Midbrain (tissue), 1 donor: ENCODE measurements at places on chromosomes 3 and 15.

- peak; percentile 81 for DNase-seq
Measured at GRCh38 chr15:35545824-35546510, at the start of gene DPH6. Gene DPH6, minus strand, starts transcription at chr15:35546165. Its CDS starts 24 bp downstream, at chr15:35546141.

DNA sequence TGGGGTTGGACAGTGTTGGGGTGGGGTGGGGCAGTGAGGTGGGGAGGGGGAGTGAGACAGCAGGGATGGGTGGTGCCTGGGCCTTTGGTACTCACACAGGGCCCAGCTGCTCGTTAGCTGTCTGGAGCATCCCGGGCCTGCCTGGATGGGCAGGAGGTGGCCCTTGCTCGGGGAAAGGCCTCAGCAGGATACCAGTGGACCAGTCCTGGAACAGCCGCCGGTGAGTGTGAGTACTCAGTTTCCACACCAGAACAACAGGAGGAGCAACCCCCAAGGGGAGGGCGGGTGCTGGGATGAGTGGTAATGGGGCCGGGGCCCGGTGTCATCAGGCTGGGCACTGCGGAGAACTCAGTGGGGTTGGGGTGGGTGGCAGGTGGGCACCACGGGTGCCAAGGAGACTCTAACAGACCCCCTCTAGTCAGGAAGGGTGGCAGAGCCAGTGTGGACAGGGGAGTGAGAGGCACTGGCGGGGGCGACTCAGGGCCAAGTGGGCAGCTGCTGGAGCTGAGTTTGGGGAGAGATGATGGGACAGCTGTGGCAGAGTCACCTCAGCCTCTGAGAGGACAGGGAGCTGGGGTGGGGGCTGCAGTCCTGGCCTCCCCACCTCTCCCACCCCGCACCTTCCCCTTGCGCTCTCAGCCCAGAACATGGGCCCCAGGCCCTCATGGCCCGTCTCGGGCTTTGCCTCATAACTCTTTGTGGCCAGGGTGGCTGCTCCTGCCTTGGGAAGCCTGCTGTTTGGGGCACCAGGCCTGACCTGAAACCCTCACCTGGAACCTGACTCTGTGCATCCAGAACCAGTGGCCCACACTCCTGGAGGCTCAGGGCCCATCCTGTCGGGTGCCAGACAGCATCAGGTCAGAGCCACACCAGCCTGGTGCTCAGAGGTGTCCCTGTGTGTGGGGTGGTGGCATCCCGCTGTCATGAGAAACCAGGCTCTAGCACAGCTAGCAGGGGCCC lies 52.1 kb upstream of the PRR23E start:
- DNase-seq, result no peak

GRCh38 chr3:34070831-34071585 lies 272.6 kb downstream of the PDCD6IP start:
- no peak for DNase-seq

DNA sequence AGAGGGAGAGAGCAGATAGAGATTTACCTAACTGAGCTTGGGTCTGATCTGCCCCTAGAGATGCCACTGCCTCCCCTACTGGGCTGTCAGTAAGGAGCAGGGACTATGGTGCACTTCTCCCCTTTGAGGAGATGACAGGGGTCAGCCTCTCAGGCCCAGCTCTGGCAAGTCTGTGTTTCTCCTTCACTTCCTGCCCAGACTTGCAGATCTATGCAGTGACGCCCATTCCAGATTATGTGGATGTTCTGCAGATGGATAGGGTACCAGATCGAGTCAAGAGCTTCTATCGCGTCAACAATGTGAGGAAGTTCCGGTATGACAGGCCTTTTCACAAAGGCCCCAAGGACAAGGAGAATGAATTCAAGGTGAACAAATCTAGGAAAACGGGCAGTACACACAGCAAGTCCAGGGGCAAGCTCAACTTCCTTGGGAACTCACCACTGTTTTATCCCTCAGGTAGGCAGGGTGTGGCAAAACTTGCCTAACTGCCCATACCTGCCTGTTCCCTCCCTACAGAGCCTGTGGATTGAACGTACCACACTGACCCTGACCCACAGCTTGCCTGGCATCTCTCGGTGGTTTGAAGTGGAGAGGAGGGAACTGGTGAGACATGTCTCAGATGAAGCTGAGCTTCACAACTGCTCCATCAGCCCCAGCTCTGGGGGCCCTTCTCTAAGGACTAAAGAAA lies 29.1 kb upstream of the MANF start:
- DNase-seq, result no peak

- DNase-seq, result peak; percentile 81
Measured at GRCh38 chr3:66819993-66820501, 178.1 kb upstream of the KBTBD8 start.

DNA sequence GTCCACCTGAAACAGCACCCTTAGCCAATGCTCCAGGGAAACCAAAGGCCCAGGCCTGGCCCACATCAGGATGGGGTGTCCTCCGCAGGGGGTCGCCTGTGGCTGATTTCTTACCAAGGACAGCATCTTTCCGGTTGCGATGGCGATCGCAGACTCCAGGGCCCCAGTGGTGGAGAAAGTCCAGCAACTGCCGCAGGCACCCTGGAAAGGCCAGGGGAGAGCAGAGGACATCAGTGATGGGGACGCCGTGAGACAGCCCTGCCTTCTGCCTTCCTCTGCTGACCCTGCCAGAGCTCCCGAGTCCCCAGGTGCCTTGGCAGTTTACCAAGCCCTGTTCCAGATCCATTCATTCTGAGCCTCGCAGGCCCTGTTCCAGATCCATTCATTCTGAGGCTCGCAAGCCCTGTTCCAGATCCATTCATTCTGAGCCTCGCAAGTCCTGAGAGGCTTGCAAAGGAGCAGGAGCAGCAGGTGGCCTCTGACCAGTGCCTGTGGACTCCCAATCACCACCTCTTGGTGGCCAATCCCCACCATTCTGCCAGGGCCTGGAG lies 12.5 kb downstream of the CTSH start:
- DNase-seq, result peak; percentile 12

- DNase-seq, result no peak
Measured at GRCh38 chr3:4987538-4988296, 8.5 kb downstream of the BHLHE40 start.

DNA sequence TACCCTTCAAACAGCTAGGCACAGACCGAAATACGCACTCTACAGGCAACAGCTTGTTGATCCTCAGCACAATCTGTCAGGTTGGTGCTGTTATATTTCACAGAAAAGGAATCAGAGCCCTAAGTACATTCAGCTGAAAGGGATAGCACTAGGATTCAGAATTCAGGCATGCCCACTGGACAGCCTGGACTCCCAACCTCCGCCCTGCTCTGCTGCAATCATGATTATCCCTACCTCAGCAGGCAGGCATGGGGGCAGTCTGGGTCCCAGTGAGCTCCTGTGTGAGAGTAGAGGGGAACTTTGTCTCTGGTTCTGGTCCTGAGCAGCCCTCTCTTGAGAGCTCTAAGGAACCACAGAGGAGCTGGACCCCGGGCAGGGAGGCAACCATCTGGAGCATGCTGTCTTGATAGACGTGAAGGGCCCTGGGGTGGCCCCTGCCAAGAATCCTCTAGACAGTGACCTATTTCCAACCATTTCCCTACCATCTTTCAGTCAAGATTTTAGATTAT lies 23.4 kb upstream of the NOX5 start:
- DNase-seq, result no peak

DNA sequence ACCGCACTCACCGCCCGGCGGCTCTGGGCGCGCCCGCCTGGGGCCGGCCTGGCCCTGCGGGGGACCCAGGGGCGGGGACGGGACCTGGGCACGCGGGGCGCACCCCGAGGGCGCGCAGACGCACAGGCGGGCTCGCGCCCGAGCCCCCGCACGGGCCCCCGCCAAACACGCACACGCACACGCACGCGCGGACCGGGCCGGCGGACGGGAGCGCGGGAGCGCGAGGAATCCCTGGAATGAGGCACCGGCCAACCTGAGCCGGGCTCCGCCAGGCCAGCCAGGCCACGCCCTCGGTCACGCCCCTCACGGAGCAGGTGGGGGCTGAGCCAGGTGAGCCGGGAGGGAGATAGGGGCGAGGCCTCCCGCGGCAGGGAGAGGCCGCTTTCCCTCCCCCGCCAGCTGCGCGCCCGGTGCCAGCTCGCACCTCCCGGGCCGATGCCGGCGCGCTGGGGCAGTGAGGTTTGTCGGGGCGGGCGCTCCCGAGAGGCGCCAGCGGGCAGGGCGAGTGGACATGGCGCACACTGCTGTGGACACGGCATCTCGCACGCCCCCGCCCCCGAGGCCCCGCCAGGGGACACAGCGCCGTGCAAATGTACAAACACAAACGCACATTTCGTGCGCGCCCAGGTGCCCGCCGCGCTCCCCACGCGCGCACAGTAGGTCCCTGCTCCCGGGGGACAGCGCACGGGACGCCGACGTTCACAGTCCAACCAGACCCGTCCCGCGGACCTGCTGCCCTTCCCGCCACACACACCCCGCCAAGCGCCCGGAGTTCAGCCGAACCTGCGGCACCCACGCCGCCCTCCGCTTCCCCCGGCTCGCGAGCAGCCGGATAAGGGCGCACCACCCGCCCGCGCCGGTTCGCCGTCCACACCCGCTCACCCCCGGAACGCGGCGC lies 75.9 kb upstream of the VGLL4 start:
- peak; percentile 67 for DNase-seq

GRCh38 chr15:71106802-71107500 lies 8.3 kb upstream of the THSD4 start:
- DNase-seq, result no peak

DNA sequence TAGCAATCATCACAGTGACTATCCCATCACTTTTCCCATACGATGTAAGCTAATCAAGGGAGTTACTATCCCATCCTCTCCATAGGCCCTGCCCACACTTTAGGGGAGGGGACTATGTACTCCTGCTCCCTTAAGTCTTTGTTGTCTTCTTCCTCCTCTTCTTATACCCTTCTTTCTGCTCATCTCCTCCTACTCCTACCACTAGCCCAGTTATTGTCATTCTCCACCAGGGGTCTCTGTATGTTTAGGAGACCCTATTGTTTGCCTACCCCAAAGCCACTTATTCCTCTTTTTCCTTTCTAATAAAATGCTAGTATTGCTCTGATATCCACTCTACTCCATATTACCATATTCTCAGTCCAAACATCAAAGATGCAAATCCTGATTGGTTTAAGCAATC lies 27.8 kb downstream of the STAC start:
- DNase-seq, result no peak

DNA sequence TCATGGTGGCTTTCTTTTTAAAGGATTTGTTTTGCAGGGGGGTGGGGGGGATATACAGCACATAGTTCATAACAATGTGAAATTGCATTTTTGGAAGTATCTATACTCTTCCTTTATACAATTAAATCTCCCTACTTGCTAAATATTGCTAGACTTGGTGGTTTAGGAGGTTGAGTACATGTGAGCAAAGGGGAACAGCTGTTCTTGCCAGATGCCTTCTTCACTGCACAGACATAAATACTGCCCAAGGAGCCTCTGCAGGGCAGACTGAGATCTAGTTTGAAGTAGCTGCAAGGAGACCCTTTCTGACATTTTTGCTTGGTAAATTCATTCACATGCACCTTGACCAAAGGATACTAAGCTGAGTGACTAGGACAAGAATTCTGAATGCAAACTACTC lies 228.6 kb upstream of the IL12A start:
- DNase-seq, result no peak

- no peak for DNase-seq
Measured at GRCh38 chr3:132660811-132661070, 612 bp downstream of the UBA5 start.

GRCh38 chr3:122519693-122520092 lies 5.0 kb upstream of the KPNA1 start:
- DNase-seq, result no peak

DNA sequence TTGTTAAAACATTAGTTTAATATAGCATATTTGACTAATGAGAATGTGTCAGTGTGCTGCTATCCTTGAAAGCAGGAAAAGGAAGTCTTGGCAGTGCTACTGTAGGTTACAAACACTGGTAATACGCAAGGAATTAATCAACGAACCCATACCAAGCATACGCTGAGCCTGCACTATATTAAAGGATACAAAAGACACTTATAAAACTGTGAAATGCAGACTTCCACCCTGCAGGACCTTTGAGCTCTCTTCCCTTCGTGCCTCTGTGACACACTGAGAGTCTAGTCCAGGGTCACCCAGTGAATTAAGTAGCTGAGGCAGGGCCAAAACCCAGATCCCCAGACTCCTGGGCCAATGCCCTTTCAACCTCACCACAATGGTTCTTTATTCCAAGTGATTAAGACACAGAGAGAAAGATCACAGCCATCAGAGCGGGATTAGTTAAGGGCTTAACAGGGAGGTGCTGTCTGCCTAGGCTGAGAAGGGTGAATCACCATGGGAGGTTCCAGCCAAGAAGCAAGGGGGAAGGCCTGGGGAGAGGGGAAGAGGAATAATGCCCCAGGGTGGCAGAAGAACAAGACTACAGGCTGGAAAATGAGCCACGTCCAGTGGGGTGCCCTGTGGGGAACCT lies 6.8 kb downstream of the ANXA2 start:
- no peak for DNase-seq

GRCh38 chr15:57505949-57506391 lies 85.7 kb upstream of the MYZAP start:
- DNase-seq, result no peak

DNA sequence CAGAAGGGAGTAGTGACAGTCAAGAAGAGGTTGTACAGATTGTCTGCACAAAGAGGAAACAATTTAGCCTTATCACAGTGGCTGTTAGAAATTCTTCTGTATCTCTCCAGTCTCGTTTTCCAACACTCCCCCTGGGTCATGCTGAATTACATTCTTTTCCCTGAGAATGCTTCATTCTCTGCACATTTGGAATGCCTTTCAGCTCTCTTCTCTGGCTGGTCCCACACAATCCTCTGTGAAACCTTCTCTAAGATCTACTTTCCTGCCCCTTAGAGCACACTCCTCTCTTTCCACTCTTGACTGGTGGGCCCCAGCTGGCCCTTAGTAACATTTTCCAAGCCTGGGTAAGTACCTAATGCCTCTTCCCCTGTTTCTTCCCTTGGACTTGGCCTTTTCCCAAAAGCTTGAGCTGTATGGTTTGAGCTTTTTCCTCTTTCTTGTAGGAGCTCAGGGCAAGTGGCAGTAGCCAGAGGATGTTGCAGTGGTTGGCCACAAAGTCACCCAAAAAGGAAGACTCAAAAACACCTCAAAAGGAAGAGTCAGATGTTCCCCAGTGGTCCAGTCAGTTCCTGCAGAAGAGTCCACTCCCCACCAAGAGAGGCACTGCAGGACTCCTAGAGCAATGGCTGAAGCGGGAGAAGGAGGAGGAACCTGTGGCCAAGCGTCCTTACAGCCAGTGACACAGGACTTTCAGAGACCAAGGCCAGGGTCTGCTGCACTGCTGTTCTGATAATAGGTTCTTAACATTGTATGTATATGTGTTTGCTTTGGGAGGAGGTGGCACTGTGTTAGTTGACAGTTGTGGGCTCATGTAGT lies 25.7 kb downstream of the HMCES start:
- DNase-seq, result no peak

DNA sequence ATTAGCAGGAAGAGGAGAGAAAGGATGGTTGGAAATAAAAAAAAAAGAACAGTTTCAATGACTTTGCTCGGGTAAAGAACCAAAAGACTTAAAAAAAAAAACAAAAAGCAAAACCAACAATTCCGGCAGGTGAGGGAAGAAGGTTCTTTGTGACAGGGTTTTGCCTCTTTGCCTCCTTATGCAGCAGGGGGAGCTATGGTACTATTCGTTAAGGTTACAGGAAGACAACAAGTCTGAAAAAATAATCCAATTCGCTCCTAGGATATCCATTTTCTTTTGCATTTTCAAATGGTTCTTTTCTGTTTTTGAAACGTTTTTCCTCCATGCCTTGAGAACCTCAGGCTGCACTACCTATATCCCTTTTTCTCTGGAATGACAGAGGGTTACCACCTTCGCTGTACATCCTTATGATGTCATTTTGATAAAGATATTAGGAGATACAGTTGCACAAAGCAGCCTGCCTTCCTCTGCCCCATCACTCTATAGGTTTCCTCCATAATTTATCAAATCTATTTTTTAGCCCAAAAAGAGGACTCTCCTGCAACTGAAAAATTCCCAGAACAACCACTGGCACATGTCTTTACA lies 55.0 kb downstream of the CFAP20DC start:
- peak; percentile 30 for DNase-seq
